Cortex of kidney (tissue), 1 donor: ENCODE measurements at places on chromosomes 3 and 15.

DNA sequence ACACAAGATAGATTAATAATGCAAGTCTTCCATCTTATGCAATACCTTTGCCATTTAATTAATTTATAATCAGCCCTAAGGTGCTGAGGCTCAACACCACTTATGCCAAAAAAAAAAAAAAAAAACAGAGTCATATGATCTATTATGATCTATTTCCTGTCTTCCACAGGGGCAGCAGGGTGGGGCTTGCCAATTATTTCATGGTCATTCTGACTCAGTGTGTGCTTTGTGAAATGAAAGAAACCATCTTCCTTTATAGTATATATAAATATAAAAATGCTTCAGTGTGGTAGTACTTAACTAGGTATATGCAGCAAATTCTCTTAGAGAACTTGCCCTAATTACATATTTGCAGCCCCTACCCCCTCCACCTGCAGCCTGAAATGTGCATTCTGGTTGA lies 7.2 kb upstream of the RARB start:
- DNase-seq, result no peak

DNA sequence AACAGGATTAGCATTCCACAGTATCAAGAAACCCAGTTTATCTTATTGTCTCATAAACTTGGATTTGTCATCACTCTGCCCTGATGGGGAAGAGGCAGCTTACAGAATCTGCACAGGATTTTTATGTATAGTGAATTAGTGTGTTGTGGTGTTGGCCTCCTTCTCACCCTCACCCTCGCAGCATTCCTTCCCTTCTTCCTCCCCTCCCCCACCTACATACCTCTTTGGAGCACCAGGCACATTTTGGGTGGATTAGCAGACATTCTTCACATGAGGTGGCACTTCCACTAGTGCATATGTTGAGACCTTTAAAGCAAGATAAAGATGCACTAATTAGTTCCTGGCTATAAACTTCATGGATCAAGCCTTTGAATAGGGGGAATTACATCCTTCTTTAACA lies 13.9 kb downstream of the ITGB5 start:
- no peak for DNase-seq

- no peak for DNase-seq
Observed at GRCh38 chr3:131846296-131846924, 188.4 kb downstream of the CPNE4 start.

DNA sequence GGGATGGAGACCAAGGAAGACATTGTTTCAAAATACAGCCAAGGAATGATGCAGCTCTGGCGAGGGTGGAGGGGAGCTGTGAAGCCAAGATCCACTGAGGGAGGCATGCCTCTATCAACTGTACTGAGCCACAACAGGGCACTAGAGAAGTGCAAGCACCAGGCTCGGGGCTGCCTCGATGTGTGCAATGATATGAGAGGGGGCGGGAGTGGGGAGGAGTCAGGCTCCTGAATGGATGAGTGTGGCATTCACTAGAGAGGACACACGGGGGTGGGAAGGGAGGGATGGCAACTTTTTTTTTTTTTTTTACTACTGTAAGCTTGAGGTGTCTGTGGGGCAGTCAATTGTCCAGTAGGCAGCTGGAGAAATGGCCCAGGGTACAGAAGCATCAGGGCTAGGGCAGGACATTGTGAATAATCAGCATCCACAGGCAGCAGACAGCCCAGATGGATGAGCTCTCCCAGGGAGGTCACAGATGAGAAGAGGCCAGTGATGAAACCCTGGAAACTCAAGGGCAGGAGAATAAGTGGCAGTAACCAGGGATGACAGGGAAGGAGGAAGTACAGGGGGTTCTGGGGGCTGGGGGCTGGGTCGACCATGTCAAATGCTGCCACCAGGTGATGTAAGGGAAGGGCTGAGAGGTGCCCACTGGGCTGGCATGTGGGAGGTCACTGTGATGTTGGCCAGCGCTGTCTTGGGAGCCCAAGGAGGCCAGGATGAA lies 5.9 kb downstream of the STOML1 start:
- no peak for DNase-seq

- DNase-seq, result no peak
Observed at GRCh38 chr3:143955113-143955512, 16.5 kb upstream of the DIPK2A start.

DNA sequence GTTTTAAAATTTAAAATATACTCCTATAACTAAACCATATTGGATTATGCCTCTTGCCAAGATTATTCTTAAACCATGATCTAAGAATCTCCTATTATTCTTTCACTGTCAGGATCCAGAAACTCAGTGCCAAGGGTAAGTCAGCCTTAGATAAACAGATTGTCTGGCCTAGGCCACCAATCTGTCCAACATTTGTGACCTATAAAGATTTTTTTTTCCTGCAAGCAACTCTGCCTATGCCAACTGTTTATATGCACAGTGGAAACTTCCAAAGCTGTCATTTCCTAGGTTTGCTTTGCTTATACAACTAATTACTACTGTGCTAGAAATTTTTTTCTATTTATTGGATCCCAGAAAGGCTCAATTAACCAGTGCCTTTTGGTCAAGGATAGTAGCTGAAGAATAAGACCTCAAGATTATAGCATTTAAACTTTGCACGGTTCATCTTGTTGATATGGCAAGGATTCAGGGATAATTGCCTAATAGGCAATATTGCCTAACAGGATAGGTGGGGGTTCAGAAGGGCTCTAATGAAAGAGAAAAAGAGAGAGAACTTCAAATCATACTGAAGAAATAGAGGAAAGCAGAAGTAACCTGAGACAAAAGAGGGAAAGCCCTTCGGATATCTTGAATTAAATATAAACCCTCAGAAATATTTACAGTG lies 22.8 kb downstream of the GAP43 start:
- no peak for DNase-seq

GRCh38 chr3:73848173-73848906 lies 223.6 kb upstream of the PDZRN3 start:
- no peak for DNase-seq

- no peak for DNase-seq
Observed at GRCh38 chr3:194972641-194973040, 287.0 kb downstream of the FAM43A start.

DNA sequence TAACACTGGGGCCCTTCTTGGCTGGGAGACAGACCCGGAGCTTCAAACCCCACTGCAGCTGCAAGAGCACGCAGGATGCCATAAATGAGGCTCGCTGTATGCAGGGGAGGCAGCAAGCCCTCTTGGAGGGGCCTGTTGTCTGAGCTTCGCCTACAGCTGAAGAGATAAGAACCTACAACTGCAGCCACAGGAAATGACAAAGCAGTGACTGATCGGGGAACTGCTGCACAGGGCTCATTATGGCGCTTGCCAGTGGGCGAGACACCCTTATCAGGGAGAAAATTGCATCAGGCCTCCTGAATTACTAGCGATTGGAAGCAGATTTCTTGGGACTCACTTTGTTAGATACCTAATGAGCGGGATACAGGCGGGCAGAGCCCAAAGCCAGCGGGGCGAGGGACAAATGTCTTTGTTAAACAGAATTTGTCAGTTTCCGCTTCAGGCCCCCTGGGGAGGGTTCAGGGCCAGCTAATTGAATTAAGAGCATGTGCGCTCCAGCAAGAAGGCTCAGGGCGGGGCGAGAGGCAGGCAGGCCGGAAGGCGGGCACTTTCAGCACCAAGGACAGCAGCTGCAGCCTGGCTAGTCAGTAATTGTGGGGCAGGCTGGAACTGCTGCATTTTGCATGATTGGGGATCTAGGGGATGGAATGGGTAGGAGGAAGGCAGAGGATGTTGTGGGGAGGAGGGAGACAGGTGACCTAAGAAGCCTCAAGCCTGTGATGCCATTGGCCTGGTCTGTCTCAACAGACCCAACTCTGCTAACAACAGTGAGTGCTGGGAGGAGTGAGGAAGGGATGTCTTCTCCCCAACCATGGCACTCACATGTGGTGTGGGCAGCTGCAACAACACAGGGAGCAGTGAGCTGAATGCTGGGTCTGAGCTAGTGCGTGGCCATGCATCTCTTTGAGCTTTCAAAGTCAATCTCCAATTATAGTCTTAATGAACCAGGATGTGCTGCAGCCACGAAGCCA lies 55.3 kb downstream of the CCDC33 start:
- DNase-seq, result no peak

GRCh38 chr3:10549617-10550230 lies 44.3 kb upstream of the ATP2B2 start:
- DNase-seq, result no peak

DNA sequence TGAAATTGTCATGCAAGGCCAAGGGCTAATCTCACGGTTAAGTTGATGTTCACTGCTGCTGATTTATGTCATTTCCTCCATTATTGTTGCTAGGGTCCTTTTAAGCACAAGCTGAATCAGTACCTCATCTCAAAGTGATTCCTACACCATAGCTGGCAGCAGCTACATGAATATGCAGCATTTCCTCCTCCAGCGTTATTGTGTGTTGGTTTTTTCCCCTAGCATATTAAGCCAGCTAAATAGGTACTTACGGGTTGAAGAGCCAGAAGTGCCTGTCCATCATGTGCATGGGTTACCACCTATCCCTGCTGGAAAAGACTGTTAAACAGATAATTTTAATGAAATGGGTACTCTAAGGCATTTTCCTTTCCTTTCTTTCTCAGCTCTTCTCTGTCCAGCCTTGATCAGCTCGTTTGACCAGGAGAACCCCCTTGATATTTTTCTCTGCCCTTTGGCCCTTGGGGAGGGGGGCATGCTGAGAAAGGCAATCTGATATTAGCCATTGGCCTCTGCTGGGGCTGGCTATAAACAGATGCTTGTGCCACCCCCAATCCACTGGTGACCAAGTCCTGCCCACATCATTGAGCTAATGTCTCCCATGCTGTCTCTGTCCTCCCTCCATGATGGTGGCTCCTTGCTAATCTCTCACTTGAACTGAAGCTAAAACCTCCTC lies 115.6 kb upstream of the PLXNA1 start:
- DNase-seq, result no peak

DNA sequence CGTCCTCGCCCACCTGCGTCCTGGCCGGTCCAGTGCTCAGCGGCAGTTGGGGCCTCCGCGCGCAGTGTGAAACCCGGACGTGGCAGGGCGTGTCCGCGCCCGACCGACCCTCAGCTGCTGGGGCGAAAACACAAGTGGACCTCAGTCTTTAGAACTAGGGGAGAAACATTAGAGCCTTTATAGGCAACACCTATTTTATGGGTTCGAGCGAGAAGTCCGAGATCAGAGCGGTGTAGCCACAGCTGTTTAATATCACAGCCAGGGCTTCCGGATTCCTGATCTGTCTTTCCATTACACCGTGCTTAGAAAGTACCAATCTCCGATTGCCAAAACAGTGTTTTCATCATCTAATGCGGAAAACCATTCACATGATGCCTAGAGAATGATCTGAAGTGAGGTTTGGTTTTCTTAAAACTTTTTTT lies 506 bp downstream of the RAD51 start:
- no peak for DNase-seq

DNA sequence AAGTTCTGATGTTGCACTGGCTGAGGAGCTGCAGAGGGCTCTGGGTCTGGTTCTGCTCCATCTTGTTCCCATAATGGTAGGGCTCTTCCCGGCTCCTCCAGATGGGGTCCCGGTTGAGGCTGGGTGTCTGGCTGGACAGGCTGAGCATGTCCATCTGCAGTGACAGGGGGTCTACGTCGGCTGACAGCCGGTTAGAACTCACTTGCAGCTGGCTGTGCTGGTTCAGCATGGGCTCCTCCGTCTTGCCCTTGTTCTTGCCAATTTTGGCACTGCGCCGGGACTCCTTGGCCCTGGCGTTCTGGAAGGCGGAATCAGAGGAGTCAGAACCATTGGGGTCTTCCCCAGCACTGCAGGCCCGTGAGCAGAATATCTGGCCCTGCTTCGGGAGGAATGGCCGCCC lies 78.1 kb downstream of the PRICKLE2 start:
- DNase-seq, result no peak

GRCh38 chr15:66459818-66460615 lies 37.5 kb downstream of the SNAPC5 start:
- DNase-seq, result no peak

DNA sequence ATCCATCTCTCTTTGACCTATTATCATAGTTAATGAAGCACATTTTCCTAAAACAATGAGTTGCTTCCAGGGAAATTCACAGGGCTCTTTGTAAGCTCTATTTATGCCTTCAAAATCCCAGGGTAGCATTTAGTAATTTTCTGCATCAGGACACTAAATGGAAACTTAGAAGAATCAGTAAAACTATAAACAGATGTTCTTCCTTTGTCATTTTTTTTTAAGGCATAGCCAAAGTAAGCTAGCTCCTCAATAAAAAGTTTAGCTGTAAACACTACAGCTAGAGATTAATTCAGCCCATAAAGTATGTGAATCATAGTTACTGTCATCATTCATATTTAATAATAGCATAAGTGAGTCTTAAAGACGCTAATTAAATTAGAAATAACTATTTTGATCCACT lies 79.3 kb downstream of the RPL22L1 start:
- no peak for DNase-seq

DNA sequence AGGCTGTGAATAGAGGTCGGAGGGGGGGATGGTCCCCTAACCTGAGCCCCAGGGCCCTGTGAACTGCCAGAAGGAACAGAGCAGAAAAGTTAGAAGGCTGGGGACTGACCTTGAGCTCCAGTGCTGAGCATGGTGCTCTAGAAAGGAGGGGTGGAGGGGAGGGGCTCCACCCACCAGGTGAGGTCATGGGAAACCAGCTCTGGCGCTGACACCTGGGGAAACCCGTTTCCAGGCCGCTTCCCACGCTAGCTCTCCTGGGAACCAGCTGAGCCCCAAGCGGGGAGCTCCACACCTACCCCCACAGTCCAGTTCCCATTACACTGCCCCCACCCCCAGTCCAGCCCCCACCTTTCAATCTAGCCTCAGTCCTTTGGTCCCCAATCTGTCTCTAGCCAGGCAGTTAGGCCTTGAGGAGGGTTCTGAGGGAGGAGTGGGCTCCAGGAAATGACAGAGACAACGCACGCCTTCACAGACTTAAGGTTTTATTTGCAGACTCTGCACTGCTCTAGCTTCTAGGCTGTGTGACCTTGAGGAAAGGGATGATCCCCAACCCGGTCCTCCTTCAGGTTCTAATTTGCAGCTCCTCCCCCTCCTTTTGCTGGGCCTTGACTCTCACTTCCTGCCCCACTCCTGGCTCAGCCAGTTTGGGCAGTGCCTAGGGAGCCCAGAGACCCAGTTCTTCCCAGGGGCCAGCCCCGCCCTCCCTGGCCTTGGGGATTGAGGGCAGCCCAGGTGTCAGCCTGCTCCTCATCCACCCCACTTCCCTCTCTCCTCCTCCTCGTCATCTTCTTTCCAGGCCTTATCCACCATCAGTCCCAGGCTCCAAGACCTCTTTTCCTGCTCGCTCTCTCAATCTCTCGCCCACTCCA lies 2.1 kb downstream of the RHOV start:
- no peak for DNase-seq

- no peak for DNase-seq
Observed at GRCh38 chr3:194879991-194880939, 194.6 kb downstream of the FAM43A start.

DNA sequence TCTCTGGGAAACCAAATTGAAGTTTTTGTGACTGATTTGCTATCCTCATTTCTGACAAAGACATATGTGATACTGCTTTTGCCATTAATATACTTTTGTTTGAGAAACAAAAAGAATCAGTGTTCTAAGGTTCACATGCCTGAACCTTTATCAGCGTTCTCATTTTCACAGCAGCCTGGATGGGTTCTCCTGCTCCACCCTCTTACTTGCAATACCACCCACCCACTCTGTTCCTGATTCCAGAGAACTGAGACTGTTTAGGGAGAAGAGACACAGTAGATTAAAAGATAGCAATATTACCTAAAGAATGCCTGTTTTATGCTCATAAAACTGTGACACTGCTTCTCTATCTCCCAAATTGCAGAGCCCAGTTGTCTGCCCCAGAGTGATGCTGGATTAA lies 25.8 kb upstream of the ARL6 start:
- DNase-seq, result no peak

- DNase-seq, result no peak
Observed at GRCh38 chr3:144055604-144056003, 84.0 kb downstream of the DIPK2A start.

- DNase-seq, result no peak
Observed at GRCh38 chr3:58776231-58776630, 109.7 kb upstream of the FAM3D start.
